ENCODE measurements at places on chromosomes 13 and 19.

GRCh38 chr19:52922841-52923777, at the start of gene ZNF888:
ZNF888 (minus strand) TSS chr19:52923428; CDS start chr19:52917873, 5,555 bp downstream.
- peak; percentile 75 for DNase-seq

DNA sequence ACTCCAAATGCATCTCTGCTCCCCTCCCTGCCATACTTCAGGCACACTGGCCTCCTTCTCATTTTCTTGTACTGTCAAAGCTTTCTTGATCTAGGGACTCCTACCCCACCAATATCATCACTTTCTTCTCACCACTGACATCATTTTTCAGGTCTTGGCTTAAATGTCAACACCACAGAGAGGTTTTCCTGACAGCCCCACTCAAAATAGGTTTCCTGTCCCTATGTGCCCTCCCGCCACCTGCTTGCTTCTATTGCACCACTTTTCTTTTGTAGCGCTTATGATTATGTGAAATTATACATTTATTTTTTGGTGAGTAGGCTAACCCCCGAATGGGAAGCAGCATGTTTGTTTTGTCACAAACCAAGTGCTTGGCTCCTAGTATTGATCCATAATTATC, 164.6 kb downstream of the NDFIP2 start:
- DNase-seq: no peak

- peak; percentile 87 for DNase-seq
Measured at GRCh38 chr19:18279516-18280246, 1.7 kb downstream of the JUND start.

DNA sequence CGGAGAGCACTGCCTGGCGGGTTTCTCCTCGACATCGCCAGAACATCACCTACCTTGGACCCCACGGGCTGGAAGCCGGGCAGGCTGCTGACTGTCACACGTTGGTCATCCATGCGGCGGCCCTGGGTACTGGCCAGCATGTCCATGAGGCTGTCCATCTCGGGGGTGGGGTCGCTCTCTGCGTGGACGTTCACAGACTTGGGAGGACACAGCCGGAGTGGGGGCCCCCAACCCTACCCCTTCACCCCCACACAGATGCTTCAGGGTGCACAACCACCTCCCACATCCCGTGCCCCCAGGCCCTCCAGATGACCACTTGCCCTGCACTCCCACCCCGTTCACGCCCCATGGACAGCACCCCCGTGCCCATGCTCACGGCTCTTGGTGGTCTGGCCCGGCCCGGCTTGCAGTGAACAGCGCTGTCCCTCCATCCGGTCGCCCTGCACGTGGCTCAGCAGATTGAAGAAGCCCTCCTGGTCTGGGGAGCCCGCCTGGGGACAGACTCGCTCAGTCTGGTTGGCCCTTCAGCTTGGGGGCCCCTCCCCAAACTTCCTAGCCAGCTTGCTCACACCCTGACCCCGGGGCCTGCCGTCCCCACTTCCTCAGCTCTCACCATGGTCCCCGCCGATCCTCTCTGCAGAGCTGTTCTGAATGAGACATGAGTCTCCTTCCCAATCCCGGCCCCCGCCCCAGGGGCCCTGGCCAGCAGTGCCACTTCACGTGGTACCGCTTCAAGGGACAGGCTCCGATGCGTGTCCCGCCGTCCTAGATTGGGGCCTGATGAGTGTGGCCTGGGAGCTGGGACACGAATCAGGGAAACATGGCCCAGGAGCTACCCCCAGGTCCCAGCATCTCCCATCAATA, 947 bp downstream of the PCP2 start:
- DNase-seq: no peak

DNA sequence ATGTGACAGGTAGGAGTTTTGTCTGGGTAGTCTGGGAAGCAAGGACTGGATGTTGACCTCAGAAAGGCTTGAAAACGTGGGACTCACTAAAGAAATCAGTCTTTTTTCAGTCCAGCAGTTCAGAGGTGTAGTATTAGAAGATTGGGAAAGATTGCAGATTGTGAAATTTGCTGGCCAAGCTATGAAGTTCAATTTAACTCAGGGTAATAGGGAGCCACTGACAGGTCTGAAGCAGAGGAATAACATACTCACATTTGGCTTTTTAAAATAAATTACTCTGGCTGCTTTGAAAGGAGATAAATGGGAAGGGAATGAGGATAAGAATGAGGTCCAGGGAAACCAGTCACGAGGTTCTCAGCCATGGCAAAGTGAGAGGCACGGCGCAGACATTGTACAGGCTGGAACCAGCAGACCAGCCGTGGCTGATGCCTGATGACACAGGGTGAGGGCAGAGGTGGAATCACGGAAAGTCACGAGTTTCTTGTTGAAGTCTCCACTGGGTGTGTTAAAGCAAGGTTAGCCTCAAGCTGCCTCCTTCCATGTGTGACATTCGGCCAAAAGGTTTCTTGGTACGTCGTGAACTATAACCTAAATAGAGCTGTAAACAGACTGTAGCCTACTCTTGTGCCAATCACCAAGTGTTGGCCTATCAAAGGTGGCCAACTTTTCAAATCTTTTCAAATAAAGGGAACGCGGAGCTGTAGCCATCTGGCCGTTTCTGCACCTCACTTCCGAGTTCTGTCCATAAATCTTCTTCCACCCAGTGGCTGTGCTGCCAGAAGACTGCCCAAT, 377.6 kb downstream of the IRS2 start:
- no peak for DNase-seq

DNA sequence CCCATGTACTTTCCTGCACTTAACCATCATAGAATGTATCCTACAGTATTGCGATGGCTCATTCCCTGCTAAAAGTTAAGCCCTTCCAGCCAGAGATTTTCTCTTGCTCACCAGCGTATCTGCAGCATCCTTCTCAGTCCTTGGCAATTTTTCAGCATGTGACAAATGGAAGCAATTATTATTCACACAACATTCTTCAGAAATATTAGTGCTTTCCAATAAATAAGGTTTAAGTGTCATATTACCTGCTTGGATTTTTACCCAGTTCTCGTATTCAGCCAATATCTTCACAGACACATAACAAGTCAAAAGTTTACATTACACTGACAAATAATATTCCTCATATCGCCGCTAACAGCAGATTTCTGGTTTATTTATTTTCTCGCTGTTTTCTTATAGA, 82.3 kb downstream of the POU4F1 start:
- DNase-seq: no peak

DNA sequence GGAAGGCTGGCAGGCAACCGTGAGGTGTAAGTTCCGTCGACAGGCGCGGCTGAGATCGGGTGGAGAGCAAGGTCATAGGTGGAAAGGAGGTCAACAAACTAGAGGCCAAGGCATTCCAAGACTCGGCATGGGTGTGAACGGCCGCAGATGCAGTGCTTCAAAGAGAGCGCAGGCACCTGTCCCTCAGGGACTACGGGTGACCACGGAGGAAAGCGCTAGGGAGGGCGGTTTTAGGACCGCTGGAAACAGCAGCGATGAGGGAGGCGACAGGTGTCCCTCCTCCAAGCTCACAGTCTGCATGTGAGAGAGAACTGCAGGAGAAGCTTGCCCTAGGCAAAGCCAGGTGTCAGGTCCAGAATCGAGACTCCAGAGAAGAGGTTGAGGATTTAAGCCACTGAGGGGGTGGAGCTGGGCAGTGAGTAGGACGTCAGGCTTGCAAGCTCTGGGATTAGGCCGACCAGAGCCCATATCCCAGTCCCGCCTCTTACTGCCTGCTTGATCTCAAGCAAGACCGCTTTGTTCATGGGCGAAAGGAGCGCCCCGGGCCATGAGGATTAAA, 1.6 kb upstream of the MLNR start:
- no peak for DNase-seq

DNA sequence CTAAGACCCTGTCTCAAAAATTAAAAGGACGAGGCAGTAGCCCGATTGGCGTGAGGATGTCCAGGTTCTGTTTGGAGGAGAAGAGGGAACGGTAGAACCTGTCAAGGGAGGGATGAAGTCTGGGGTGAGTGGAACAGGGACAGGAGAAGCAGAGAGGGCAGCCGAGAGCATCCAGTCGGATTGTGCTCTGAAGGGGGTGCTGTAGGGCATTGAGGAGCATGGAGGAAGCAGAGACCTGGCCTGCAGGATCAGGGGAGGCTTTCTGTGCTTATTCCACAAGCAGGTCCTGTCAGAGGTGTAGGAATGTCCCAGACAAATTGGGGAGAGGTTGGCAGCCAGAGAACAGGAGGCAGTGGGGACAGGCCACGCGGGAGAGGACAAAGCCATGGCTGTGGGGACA, 14.1 kb downstream of the AP2A1 start:
- no peak for DNase-seq

GRCh38 chr13:79108914-79109643, 297.0 kb downstream of the RBM26 start:
- peak; percentile 76 for DNase-seq

DNA sequence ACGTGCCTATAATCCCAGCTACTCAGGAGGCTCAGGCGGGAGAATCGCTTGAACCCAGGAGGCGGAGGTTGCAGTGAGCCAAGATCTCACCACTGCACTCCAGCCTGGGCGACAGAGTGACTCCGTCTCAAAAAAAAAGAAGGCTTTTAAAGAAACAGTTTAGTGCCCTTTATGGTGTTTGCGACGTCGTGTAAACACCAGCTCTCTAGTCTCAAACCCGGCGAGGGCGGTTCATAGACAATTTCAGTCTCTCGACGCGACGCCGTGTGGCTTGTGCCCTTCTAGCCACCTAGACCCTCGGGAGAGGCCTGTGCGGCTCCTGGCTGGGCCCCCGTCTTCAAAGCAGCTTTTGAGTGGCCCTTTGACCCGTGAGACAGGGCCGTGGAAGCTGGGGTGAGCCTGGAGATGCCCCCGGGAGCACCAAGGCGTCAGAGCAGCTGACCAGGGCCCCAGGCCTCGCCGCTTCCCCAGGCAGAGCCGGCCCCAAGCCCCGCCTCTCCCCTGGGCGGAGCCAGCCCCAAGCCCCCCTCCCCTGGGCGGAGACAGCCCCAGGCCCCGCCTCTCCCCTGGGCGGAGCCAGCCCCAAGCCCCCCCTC, 5.0 kb upstream of the MADCAM1 start:
- DNase-seq: no peak

DNA sequence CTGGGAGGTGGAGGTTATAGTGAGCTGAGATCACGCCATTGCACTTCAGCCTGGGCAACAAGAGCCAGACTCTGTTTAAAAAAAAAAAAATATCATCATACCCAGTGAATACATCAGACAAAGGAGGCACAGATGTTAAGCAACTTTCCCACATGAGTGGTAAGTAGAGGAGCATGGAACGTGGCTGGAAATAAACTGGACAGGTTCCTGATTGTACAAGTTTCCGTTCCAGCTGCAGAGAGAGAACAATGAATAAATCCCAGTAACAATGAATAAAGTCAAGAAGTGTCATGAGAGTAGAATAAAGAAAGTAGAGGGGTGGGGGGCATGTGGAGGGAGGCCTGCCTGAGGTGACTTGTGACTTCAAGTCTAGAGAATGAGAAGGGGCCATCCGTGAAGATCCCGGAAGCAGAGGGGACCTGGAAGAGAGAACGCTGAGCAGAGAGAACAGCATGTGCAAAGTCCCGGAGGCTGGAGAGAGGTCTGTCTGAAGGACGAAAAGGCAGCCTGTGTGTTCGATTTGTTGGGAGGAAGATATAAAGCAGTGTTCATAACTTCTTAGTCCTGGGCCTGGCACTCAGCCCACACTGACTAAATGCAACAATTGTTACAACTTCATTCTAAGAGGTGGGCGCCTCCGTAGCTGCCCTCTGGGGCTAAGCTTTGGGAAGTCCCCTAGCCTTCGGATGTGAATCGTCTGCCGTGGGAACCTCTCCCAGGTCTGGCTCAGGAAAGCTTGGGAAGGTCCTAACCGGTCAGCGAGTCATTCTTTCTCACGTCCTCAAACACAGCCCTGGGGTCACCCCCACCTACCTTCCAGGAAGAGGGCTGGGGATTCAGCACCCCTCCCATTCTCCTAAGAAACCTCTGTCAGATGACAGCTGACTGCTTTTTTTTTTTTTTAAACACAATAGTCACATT, 15.3 kb upstream of the ARHGEF18 start:
- DNase-seq: no peak

DNA sequence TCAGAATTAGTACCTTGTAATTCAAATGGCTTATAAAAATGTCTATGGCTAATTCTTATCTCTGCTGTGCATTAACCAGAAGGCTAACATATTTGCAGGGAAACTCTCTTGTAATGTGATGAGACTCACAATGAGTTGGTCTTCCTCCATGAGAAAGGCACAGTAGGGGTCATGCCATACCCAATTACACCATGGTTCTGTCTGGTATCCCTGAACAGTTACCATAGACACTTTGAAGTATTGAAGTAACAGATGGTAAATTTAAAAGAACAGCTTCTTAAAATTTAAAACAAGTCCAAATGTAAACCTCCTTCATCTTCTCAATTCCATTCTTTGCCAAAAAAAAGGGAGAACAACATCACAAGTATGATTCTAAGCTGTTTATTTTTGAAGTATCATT, 22.6 kb upstream of the SLAIN1 start:
- no peak for DNase-seq

DNA sequence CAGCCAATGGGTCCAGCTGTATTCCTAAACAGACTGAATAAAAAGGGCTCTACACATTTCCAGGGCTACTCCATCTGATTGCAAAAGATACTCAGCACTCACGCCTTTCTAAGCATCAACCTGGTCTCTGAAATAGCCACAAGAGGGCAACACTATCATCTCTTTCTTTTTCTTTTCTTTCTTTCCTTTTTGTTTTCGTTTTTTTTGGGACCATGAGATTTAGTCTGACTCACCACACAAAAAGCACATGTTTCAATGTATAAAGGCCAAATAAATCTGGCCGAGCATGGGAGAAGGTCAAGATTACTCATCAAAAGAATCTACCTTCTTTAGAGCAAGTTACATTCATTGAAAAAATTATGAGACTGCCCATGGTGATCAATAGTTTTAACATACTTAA, 805.6 kb upstream of the ARGLU1 start:
- peak; percentile 50 for DNase-seq

DNA sequence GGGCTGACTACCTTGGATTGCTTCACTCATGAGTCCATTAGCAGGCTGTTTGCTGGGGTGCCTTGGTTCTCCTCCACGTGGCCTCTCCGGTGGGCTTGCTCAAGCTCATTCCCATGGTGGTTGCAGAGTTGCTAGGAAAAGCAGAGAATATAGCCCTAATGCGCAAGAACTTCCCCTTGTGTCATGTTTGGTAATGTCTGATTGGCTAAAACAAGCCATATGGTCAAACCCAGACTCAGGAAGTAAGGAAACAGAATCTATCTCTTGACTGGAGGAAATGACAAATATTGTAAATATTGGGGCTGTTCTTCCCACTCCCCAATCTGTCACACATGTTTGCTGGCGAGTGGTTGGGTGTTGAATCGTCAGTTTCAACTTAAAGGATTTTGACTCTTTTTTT, 12.1 kb downstream of the NFILZ start:
- DNase-seq: no peak

DNA sequence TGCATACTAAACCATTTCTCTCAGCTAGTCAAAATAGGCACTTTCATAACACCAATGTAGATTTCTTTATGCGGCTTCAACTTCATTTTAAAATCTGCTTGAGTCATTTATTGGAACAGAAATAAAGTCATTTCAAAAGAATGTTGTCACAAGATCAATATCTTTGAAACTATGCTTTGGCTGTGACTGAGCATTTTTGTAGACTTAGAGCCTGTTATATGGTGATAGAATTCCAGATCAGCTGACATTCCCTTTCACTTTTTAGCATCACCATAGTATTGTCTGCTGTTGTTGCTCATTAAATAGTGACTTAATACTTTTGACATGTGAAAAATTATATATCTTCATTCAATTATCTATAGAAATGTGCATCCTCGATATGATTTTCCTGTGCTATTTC, 279.2 kb upstream of the PRR20A start:
- no peak for DNase-seq
